ENCODE measurements at places on chromosomes 2 and 18.
A peak's percentile ranks its signal among the peaks of the same experiment; 100 is the strongest.

DNA sequence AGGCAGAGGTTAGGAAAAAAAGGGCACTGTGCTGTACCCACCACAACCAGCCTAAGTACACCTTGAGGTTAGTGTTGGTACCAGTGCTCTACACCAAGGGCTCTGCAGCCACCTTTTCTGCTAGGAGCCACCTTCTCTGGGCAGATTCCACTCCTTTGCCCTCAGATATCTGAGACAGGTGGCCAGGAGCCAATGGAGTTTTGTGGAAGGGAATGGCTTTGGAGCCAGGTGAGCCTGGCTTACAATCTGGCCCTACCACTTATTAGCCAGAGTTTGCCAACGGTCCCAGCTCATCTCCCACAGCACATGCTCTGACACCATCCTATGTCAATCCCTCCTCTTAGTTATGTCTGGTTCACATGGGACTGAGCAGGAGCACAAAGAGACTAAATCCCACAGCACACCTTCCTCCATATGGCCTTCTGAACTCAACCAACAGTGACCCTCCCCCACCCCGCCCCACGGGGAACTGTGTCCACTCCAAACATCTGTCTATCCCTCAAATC lies 77.5 kb downstream of the CLHC1 start:
- no peak for DNase-seq

DNA sequence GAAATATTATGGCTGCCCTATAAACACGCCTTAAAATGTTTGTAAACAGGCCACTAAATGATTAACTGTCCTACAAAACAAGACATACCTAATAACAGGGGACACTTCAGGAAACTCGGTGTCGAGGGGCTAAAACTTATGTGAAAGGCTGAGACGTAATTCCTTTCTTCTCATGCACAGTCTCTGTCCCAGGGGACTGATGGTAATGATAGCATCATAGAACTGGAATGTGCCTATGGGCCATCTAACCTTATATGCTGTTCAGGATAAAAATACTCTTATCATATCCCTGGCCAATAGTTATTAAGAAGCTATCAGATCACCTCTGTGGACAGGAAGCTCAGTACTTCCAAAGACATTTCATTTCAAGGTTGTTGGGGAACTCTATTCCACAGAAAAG lies 252.6 kb upstream of the RASGRP3 start:
- no peak for DNase-seq

DNA sequence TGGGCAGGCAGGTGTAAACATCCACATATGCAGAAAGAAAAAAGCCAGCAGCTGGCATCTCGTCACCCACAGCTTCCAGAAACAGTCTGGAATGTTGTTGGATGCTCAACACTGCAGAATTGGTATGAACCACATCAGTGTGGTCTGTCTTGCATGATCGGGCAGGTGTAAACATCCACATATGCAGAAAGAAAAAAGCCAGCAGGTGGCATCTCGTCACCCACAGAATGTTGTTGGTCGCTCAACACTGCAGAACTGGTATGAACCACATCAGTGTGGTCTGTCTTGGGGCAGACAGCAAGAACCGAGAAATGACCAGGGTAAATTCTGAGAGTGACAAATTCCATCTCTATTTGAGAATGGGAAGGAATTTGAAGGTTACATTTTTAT lies 39.6 kb downstream of the DOCK10 start:
- no peak for DNase-seq

DNA sequence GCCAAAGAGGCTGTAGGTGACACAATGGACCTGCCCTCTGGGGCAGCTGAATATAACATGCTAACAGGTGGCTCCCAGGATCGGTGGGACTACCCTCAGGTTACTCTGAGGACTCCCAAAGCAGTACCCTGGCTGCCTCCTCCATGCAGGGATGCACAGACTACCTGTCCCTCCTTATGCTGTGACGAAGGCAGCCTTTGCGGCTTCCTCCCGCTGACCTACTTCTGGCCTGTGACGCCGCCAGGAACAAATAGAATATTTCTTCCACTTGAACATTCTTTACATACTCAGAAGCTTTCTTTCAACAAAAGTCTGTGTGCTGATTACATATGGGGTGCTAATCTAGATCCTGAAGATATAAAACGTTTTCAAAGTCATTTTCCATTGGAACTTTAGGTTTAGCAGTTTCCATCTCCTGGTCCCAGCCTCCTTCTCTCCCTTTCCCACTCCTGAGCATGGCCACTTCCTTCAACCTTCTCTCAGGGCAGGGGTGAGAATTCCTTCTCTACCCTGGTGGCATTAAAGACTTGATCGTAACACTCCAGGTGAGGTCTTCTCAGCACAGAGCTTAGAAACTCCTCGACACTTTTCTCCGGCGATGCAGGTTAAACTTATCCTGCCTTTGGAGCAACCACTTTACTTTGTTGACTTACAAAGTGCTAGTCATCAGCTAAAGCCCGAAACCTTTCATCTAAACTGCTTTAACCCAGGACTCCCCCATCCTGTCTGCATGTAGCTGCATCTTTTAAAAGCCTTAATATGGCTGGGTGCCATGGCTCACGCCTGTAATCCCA lies 58.9 kb upstream of the STK17B start:
- no peak for DNase-seq

DNA sequence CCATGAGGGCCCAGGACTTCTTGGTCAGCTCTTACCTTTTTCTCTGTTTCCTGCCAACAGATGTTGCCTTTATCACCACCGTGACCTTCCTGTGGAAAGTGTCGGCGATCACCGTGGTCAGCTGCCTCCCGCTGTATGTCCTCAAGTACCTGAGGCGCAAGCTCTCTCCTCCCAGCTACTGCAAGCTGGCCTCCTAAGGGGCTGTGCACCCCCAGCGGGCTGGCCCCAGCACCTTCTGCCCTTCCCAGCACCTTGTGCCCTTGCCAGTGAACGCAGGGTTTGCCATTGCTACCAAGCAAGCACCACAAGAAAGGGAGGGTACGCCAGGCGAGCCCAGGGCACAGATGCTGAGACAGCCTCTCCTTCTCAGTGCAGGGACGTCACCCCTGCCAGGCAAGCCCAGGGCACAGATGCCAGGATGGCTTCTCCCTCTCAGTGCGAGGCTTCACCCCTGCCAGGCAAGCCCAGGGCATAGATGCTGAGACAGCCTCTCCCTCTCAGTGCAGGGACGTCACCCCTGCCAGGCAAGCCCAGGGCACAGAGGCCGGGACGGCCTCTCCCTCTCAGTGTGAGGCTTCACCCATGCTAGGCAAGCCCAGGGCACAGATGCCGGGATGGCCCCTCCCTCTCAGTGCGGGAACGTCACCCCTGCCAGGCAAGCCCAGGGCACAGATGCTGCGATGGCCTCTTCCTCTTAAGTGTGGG lies 18.4 kb upstream of the NFATC1 start:
- DNase-seq: no peak

- DNase-seq: no peak
These were observed 678.7 kb downstream of the EPHA4 start for GRCh38 chr2:220893411-220893810.

- DNase-seq: no peak
These were observed 58.3 kb upstream of the MAPRE3 start for GRCh38 chr2:26911911-26912861.

GRCh38 chr2:128667391-128667790 lies 348.7 kb upstream of the HS6ST1 start:
- DNase-seq: no peak

- no peak for DNase-seq
These were observed 123.6 kb downstream of the ZEB2 start for GRCh38 chr2:144396318-144396717.

DNA sequence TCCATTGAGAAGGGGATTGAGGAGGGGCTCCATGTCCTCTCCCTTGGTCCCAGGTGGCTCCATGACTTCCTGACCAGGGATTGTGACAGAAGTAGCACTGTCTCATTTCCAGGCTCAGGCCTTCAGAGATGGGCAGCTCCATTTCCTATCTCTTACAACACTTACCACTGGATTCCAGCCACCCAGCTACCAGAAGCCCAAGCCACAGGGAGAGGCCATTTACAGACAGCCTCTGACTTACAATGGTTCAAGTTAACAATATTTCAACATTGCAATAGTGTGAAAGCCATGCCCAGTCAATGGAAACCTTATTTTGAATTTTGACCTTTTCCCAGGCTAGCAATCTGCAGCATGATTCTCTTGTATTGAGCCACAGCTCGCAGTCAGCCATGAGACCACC lies 164.9 kb upstream of the AGAP1 start:
- no peak for DNase-seq

DNA sequence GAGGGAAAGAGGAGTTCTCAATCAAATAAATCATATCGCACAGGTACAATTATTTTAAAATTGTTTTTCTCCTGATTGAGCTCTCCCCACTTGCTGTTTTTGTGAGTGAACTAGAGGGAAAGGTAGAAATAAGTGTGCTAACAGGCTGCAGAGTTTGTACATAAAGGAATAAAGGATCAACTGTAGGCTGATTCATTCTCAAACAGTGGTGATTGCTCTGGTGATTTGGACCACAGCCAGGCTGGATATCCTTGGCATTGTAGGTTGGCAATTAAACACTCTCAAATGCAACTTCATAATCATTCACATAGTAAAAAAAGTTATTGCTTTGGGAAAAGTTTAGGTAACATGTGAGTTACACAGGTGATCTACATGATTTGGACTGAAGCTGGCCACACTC lies 29.8 kb downstream of the LRP1B start:
- DNase-seq: no peak

DNA sequence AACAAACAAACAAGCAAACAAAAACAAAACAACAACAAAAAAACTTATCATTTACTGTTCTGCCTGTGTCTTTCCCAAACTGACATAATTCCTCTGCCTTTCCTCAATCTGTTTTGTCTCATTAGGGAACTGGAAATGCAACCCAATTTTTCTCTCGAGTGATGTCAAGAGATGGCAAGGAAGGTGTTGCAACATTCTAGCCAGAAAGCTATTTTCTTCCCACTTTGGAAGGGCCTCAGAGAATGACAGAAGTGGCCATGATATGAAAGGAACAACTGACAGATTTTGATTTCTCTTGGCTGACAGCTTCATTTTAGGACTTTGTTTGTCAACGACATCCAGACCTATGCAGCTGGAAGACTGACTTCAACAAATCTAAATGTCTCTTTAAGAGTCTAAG lies 24.7 kb downstream of the RND3 start:
- peak; percentile 2 for DNase-seq

- no peak for DNase-seq
These were observed 29.8 kb upstream of the TMEM214 start for GRCh38 chr2:27003007-27003406.

GRCh38 chr2:40318921-40319320 lies 133.0 kb downstream of the SLC8A1 start:
- no peak for DNase-seq

GRCh38 chr2:186058614-186059013 lies 320.0 kb downstream of the FSIP2 start:
- DNase-seq: no peak

- DNase-seq: no peak
These were observed 39.5 kb upstream of the DYNAP start for GRCh38 chr18:54551590-54551989.

DNA sequence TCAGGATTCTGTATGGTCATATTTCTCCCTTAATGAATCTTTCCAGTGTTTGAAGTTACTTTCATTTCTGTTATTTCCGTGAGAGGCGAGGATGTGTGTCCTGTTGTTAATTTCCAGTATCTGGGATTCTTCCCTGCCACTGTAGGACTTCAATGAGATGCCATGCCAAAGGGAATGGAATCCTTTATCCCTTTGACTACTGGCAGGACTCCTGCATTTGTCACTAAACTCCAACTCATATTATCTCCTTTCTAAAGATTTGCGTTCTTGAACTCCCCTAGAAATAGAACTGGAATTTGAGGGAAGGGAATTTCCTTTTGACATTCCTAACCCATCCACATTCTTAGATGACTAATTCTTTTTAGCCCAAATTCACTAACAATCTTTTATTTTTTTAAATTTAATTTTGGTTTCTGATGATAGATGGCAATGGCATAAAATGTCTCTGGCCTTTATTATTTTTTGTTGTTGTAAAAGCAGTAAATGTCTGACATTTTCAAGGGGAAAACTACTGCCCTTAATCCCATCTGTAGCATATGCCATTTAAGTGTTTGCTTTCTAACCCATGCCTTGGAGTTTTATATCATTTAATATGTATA lies 87.8 kb upstream of the EML6 start:
- no peak for DNase-seq
